Fibroblast of the aortic adventitia (primary cell): ENCODE measurements at places on chromosomes 7 and 10. TPM values are rescaled to one million over a fixed set of nuclear protein-coding genes. Genes with fewer than 3 reads are reported as not detected.

The FAM13C gene
- 3.3 and 9.1 TPM in 2 replicates for total RNA-seq

The PLAC9 gene
- total RNA-seq, result 32.1 and 78.7 TPM in 2 replicates

The CTTNBP2 gene
- 3.9 and 11.9 TPM in 2 replicates for total RNA-seq

The IQUB gene
- total RNA-seq, result 0.81 and 2.7 TPM in 2 replicates

The CALML5 gene
- not detected in 2 replicates for total RNA-seq

The PSD gene
- 0.18 and 1.3 TPM in 2 replicates for total RNA-seq

The RARRES2 gene
- 1.4 and 76.1 TPM in 2 replicates for total RNA-seq

The CDNF gene
- 1.2 and 2.4 TPM in 2 replicates for total RNA-seq

The RNF32 gene
- total RNA-seq, result 0.54 and 1.9 TPM in 2 replicates

The DNAJB12 gene
- 17.7 and 24.5 TPM in 2 replicates for total RNA-seq

The NME8 gene
- not detected in 2 replicates for total RNA-seq

The NOD1 gene
- total RNA-seq, result 7.5 and 14.8 TPM in 2 replicates

The CALHM1 gene
- not detected in 2 replicates for total RNA-seq

The VOPP1 gene
- 46.1 and 89.4 TPM in 2 replicates for total RNA-seq

The SPAM1 gene
- not detected in 2 replicates for total RNA-seq

The IL6 gene
- 3.8 and 10.2 TPM in 2 replicates for total RNA-seq

The CCDC172 gene
- total RNA-seq, result not detected in 2 replicates

The NAT16 gene
- not detected in 2 replicates for total RNA-seq

The AQP1 gene
- total RNA-seq, result 2.8 and 4.5 TPM in 2 replicates

The ADCYAP1R1 gene
- total RNA-seq, result not detected in 2 replicates
